ENCODE measurements at places on chromosomes 7 and 10. TPM values are rescaled to one million over a fixed set of nuclear protein-coding genes. Genes with fewer than 3 reads are reported as not detected.

Gene GRM3
- not detected for total RNA-seq

Gene MRLN
- not detected for total RNA-seq

Gene OR2A5
- total RNA-seq, result not detected

Gene ADO
- total RNA-seq, result 31.1 TPM

Data from astrocyte (in vitro differentiated cells and primary cell).